ENCODE measurements at places on chromosomes 11 and 22.
A peak's percentile ranks its signal among the peaks of the same experiment; 100 is the strongest.

GRCh38 chr22:44931077-44931540 is 78.7 kb downstream of the PHF21B start:
- DNase-seq, result no peak

GRCh38 chr11:12543596-12544415 is 130.4 kb upstream of the TEAD1 start:
- DNase-seq, result no peak

DNA sequence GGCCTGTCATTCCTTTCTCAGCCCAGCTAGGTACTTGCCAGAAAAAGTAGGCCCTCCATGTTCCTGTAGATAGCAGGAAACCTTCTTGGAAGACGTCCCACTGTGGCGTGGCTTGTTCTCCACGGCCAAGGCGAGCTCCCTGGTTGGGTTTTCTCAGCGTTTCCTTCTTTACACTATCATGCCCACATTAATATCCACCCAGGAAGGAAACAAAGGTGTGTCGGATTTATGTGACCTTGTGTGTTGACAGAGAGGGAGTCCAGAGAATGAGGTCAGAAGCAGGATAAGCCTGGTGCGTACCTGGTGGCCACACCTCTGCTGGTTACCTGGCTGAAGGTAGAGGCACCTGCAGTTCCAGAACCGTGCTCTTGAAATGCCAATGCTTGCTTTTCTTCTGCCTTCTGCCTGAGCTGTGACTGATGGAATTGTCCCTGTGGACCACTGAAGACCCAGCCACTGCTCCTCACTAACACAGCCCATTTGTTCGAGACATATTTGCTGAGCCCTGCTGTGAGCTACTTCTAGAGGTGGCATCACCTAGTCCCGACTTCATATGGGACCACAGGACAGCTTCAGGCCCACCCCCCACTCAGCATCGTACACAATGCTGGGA is 7.9 kb downstream of the ASPHD2 start:
- no peak for DNase-seq

- DNase-seq, result no peak
Measured at GRCh38 chr22:38428714-38429113, 26.3 kb downstream of the KCNJ4 start.

DNA sequence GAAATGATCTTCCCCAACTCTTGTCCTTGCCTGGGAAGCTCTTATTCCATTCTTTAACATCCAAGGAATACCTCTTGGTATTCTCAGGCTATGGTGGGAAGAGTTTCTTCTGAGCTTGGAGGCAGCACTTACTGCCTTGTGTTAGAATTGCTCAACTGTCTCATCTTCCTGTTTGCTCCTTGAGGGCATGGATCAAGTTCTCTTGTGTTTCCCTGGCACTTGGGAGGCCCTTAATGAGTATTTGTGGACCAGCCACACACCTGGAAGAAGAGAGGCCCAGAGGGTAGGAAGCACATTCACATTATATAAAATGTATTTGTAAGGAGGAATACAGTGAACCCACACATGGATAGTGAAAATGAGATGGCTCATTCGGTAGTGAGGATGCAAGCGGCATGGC is 3.4 kb upstream of the SORL1-AS1 start:
- DNase-seq, result no peak

DNA sequence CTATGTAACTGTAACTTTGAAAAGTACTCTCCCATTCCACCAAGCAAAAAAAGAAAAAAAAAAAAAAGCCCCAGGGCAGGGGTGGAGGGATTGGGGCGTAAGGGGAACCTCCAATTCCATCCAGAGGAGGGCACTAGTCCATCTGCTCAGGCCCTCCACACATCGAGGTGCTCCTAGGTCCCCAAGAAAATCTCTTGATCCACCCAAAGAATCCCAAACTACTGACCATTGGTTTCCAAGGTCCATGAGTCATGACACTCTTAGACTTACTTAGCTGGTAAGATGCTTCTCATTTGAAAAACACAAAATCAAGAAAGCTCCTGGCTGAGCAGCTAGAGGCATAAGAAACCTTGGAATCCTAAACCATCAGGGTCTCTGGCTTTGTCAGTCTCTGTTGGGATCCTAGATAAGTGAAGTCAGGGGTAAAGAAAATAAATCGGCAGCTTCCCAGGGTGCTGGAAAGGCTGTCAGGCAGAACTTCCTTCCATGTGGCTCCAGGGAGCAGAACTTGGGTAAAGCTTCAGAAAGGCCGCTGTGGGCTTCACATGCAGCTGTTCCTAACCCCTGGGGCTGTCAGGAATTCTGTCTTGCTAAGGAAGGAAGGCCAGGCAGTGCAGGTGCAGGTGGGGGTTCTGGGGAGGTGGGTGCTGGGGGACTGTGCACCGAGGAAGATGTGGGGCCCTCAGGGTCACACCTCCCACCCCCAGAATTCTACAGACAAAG is 49.4 kb upstream of the ADA2 start:
- no peak for DNase-seq

- no peak for DNase-seq
Measured at GRCh38 chr11:33941637-33942160, 49.8 kb upstream of the LMO2 start.

DNA sequence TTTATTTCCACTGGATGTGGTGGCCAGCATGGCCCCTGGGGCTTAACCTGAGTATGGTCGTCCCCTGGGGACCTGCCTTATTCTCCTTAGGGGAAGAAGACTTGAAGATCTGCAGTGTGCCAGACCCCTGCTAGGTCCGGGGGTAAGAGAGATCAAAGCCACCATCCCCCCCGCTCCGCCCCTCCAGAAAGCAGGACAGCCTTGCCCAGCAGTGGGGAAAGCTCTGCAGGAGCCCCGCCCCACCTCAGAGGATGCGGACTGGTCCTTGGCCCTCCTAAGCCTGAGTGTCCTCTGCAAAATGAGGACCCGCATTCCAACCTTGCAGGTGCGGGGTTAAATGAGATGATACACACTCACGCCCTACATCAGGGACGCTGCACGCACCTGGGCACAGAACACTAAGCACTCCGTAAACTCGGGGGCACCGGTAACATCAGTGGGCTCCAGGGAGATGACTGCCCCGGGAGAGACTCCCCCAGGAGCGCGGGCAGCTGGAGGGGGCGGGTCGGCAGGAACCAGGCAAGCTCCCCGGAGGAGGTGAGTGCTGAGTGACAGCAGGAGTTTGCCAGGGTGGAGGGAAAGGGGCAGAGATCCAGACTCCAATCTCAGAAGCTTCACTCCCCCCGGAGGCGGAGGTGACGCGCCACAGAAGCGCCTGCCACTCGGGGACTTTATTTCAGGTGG is 564 bp upstream of the ANO1 start:
- peak; percentile 46 for DNase-seq

GRCh38 chr11:10373340-10373739 is 68.5 kb downstream of the ADM start:
- DNase-seq, result no peak

DNA sequence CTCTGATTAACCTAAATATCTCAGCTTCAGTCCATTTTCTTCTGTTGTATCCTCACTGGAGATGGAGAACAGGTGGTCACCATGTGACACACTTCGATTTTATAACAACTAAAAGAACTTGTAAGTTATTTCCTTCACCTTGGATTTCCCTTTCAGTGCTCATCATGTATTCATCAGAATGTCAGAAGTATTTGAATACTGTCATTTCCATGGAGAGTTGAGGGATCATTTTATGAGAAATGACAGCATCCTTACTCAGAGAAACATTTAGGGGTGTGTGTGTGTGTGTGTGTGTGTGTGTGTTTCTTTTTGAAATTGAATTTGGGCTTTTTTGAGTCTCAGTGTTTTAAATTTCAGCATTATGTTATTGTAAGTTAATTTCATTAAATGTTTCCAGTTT is 205.8 kb downstream of the ARHGAP42 start:
- DNase-seq, result no peak

DNA sequence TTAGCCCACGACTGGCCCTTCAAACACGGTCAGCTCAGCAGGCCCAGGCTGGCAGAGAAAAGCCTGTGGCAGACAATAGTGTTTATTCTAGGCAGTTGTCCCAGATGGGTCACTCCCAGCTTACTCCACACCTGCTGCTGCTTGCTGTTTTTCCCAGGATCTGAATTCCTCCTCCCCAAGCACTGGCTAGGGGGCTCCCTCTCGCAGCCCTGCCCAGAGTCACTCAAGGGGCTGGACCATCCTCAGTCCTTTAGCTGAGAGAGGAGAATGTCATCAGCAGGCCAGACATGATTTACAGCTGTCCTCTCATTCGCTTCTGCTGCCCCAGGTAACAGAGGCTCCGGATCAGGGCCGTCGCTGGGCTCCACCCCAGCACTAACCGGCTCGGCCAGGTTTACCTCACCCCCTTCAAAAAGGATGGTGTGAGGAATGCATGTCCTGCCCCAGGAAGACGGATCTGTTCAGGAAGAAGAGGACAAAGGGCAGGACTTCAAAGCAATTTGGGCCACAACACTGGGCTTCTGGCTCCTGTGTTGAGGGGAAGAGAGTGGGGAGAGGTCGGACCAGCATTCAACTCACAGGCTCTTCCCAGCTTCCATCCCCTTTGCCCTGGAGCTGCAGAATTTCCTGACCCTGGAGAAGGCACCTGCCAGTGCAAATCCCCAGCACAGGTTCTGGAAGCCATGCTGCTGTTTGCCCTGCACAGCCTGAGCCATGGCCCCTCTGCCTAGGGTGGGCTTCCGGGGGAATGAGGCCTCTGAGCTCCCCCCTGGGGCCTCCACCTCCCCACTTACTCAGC is 59.7 kb upstream of the BARX2 start:
- peak; percentile 52 for DNase-seq

DNA sequence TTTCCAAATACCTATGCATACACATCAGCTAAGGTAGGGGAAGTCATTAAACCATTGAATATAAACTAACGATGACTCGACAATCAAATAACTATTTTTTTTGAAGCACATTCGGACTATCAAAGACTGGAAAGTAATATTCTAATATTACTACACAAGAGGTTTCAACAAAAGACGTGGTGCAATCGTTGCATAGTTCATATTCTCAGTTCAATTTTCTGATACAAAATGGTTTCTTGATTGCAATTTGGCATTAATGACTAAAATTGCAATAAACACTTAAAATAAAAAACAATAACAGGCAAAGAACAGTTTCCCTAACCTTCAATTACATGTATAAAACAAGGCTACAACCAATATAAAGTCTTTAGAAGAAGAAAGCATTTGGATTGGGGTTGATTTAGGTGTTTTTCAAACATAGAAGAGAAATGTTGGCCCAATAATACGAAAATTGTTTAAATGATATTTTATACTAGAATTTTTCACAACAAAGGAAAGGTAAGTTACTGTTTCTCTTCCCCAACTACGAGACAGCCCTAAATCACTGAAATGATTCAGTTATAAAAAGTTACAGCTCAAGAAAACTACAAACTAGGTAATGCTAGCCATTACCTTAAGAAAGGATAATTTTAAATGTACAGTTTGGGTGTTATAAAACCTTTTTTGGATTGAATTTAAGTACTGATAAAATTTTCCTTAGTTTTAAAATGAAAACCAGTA is 17.6 kb downstream of the BLID start:
- DNase-seq, result no peak

DNA sequence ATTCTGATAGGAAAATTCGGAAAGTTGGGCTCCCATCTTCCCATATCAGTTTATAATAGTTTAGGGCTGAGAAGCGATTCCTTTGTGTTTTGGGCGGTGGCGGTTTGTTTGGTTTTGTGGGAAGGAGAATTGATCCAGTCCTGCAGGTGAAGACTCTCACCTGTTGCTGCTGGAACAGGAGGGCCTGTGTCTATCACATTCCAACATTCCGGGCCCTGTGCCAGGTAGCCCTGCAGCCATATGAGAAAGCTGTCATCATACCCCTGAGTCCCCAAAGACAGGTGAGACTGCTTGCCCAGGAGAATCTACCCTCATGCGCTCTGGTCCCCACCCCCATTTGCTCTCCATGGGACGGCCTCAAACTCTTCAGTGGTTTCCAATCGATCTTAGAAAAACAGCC is 62.1 kb downstream of the TRAF6 start:
- DNase-seq, result no peak

- DNase-seq, result no peak
Measured at GRCh38 chr11:9754010-9754471, 90.2 kb downstream of the SWAP70 start.

DNA sequence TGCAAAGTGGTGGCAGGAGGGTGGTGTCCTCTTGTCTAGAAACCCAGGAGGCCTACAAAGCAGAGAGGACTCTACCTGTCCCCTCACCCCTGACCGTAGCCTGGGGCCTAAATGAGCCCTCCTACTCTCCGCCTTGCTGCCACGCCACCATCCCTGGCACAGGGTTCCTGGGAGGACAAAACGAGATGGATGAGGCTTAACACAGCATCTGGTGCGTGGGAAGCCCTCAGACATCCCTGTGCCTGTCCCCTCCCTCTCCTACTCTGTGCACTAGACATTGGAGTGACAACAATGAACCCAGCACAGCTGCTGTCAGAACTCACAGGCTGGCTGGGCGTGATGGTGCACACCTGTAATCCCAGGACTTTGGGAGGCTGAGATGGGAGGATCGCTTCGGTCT is 36.4 kb upstream of the DKK3 start:
- no peak for DNase-seq

DNA sequence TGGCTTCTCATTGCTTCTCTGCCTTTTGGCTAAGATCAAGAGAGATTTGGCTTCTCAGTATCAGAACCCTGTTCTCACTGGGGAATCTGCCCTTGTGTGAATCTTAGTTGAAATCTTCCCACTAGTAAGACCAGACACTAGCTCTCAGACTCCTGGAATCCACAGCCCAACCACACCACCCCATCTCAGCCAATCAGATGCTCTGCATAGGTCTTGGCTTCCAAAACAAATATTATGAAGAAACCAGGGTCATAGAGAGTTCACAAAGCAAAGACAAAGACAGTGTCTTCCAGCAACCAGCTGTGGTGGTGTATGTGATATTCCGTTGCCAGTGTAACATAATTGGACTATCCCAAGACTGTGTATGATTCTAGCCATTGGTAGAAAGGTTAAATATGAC is 5.4 kb downstream of the OR8B12 start:
- DNase-seq, result no peak

DNA sequence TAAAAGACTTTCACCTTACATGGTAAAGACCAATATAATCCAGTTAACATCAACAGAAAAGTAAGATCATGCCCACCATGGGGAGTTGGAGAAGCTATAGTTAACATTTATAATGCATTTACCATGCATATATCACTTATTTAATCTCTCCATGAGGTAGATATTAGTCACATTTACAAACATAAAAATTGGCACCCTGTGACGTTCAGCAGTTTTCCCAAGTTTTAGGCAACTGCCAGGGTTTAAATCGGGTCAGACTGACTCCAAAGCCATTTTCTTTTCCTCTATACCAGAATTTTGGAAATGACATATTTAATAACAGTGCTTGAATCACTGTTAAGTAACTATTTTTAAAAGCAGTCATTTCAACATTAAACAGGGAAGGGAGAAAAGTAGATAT is 266.3 kb downstream of the DDX10 start:
- no peak for DNase-seq
